ENCODE measurements at places on chromosomes 12 and 14.

GRCh38 chr12:66176105-66176900 lies 6.5 kb upstream of the TMBIM4 start:
- DNase-seq, result no peak

DNA sequence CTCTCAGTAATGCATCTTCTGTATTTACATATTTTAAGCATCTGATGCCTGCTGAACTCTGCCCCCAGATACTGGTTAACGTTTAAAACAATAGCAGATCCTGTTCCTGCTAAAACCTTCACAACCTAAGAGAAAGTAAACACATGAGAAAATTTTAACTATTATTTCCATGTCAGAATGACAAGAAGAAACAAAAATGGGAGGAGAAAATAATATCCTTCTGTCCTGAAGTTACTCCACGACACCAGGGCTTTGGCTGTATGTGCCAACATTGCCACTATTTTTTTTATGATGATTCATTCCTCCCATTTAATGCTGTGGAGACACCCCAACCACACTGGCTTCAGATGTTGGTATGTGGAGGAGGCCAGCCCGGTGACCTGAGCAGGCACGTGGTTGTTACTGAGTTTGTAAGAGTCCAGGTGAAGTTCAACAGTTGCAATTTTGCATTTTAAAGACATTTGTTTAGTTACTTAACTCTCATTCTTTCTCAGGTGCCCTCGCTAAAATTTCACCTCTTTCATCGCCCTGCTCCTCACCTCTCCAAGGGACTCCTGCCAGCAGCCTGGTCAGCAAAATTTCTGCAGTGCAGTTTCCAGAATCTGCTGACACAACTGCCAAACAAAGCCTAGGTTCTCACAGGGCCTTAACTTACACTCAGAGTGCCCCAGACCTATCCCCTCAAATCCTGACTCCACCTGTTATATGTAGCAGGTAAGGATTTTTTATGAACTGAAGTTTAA lies 65.5 kb upstream of the SLCO1C1 start:
- DNase-seq, result no peak

DNA sequence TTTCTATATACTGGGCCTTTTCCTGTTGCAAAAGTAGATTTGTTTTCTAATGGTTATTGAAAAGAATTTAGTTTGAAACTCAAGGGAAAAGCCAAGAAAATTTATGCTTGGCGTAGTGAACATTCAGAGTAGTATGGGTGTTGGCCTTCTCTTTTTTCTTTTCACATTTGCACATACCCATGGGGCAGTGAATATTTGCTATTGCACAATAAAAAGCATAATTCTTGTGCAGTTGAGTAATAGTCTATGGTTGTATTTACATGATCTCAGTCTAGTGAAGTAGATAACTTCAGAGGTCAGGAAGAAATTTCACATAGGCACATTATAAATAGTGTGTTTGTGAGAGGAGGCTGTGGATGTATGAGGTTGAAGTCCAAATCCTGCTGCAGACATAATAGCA lies 158.1 kb downstream of the FLRT2 start:
- no peak for DNase-seq

- no peak for DNase-seq
These were observed 162.4 kb downstream of the GALC start for GRCh38 chr14:87830443-87831096.

- DNase-seq, result peak; percentile 65
These were observed 4.0 kb downstream of the P2RX2 start for GRCh38 chr12:132622437-132623071.

GRCh38 chr12:59370933-59371332 lies 224.9 kb upstream of the SLC16A7 start:
- no peak for DNase-seq

DNA sequence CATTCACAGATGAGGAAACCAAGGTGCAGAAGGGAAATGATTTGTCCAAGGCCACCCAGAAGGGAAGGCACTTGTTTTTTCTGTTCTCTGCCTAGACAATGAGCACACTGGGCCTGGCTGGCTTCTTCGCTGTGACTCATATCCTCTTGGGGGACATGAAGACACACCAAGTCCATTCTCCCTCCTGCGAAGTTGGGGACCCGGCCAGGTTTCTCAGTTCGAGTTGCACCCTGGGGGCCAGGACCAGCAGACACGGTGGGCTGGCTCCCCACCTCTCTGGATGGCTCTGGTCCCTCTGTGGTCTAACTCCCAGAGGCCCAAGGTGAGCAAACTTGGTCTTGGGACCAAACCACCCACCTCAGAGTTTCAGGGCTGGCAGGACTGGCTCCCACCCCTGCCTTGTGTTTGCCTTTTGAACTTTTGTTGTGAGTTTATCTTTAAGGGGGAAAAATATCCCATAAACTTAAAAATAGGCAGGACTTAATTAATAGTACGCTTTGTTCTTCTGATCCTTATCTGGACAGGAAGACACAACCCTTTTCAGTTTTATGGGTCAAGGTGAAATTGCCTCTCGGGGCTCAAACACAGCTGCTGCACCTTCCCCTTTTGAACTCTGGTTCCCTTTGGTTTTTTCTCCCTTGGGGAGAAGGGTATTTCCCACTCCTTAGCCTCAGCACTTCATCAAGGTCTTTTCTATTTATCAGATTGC lies 9.0 kb upstream of the MLEC start:
- DNase-seq, result no peak

DNA sequence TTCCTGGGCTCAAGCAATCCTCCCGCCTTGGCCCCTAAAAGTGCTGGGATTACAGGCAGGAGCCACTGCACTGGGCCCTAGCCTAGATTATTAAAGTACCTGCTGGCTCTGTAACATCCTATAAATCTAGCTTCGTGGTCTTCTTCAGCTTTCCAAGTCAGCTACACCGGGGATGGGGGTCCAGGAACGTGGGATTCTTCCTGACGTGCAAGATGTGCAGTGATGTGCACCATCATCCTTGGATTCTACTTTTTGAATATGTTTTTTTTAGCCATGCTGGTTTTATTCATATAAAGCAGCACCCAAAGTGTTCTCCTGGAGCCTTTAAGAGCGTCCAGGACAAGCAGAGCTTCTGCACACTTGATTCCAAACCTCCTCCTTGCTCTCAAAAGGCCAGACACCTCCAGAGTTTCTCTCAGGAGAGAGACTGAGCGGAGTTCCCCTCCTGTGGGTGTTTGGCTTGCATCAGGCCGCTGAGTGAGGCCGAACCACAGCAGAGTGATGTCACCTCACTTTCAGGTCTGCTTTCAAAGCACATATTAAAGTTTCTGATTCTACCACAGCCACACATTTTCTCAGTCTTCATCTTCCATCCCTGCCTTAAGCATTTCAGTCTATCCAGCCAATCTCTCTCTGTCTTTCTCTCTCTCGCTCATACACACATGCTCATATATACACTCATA lies 33.4 kb downstream of the VCPKMT start:
- no peak for DNase-seq

- DNase-seq, result no peak
These were observed 267.5 kb downstream of the CCDC91 start for GRCh38 chr12:28457785-28458184.

DNA sequence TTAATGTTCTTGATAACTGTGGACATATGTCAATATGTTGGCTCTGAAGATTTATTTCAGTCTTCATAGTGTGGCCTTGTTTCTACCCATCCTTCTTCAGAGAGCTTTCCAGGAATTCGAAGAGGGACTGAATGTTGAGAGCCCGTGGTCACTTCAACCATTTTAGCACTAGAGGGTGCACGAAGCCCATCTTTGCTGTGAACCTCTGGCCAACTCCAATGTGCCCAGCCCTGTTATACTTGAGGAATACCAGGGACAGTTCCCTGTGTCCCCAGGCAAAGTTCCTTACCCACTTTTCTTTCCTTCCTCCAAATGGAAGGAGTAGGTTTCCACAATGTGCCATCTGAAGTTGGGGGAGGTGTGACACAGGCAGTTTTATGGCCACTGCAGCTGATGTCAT lies 603.5 kb downstream of the RPL10L start:
- DNase-seq, result no peak

GRCh38 chr12:116677202-116677661 lies 60.6 kb downstream of the SPRING1 start:
- no peak for DNase-seq

DNA sequence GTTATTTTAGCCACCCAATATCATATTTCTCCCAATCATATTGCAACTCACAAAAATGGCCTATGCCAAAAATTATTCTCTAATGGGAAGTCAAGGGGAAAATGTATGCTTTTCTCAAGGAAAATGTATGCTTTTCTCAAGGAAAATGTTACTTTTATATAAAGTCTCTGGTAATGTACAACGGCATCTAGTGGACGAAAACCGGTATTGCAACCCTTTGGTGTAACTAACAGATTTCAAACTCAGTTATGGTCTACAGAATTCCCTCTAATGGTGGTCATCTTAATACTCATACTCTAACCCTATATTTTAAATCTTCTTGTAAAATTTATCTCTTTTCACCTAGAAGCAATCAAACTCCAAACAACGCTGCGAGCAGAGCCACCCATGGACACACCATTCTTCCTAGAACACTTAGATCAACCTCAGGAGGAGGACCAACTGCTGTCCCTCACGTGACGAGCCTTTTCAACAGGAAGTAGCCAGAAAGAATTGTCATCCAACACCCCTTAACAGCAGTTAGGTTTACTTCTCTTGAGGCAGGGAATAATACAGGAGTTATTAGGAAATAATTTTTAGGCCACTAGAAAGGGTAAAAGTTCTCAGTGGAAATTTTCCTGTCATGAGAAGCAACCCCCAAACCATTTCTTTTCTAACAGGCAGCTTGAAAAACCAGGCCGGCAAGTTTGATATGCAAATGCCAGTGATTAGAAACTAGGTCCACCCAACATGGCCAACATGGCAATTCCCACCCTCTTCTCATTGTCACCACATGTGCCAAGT lies 20.1 kb downstream of the APOBEC1 start:
- DNase-seq, result no peak

GRCh38 chr12:26157001-26157400 lies 32.2 kb upstream of the BHLHE41 start:
- no peak for DNase-seq

DNA sequence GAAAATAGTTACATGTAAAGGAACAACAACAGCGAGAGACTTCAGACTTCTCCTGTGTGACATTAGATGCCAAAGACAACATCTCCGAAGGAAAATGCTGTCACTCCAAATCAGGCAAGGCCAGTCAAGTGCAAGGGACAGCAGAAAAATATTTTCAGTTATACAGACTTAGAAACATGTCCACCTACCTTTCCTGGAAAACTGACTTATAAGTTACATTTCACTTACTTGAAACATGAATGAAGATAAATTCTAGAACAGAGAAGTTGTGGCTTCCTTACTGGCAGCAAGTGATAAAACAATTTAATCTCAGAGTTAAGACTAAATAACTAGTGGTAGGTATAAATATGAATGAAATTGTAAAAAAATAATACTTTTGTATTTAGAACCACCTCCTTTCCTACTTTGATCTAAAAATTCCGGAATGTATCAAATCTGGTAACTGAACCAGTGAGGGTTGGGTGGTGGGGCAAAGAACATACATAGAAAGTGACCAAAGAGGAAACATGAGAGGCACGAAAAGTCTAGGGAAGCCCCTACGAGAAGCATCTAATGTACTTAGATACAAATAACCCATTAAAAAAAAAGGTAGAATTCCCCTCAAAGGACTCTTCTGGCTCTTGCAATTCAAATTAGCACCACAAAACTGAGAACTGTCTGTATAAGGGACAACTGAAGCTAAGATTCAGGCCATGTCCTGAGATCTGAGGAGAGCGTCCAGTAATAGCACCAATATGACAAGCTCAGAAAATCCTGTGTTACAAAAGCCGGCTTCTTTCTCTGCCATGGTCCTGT lies 21.2 kb downstream of the MTHFD1 start:
- no peak for DNase-seq

- DNase-seq, result peak; percentile 4
These were observed 353.1 kb downstream of the TMEM121 start for GRCh38 chr14:105879503-105879866.

DNA sequence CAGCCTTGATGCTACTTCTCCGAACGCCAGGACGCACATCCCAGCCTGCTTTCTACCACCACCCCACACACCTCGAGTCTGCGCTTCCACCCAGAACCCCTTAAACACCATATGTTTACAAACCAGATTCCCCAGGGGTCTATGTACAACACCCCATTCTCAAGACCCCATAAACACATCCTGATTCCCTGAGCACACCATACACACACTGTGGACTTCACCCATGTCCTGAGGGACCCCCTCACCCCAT lies 733 bp downstream of the TTC7B start:
- no peak for DNase-seq

- no peak for DNase-seq
These were observed 186.7 kb downstream of the PLCZ1 start for GRCh38 chr12:18551106-18551505.

- no peak for DNase-seq
These were observed 850.3 kb upstream of the FOXG1 start for GRCh38 chr14:27916326-27916725.

GRCh38 chr14:61766151-61766550 lies 3.9 kb downstream of the SNAPC1 start:
- DNase-seq, result no peak

GRCh38 chr12:96714199-96714598 lies 192.9 kb upstream of the NEDD1 start:
- no peak for DNase-seq

DNA sequence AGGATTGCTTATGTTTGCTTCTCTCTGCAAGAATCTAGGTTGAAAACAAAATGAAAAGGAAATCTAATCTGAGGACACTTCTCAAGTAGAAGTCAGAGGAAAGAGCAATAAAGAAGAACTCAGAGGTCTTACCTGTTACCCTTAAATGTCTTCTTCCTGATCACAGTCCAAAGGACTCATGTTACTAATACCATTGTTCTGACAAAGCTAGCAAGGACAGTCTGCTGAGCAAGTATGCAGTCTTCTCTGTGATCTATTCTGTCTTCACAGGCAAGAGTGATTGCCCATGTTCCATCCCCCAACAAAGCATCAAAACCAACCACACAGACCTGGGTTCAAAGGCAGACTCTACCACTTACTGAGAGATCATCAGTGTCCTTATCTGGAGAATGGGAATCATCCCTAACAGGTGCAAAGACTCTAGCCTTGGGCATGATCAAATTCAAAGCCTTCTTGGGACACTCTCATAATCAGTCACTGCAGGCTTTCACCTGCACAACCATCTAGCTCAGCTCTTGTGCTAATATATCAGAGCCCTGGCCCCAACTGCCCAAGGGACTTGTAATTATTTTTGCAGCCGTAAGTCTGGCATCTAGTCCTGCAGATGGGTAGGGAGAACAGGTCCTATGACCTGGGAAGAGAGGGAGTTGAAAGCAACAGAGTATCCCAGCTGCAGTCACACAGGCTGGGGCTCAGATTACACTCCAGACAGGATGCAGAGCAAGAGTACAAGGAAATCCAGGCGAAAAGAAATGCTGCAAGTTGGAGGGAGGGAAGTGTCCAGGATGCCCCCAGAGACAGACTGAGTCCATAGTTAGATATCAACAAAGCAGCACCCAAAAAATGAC lies 97.9 kb upstream of the NUDT4 start:
- DNase-seq, result no peak

GRCh38 chr14:99475179-99475578 lies 5.5 kb downstream of the SETD3 start:
- no peak for DNase-seq

GRCh38 chr14:105313381-105314286 lies 914 bp upstream of the PACS2 start:
- DNase-seq, result peak; percentile 67

- no peak for DNase-seq
These were observed 184.4 kb upstream of the BCL2L14 start for GRCh38 chr12:11886339-11886738.
